ENCODE measurements at places on chromosomes 3 and 15.

- DNase-seq: no peak
Measured at GRCh38 chr3:32354362-32354778, 37.3 kb upstream of the CMTM7 start.

DNA sequence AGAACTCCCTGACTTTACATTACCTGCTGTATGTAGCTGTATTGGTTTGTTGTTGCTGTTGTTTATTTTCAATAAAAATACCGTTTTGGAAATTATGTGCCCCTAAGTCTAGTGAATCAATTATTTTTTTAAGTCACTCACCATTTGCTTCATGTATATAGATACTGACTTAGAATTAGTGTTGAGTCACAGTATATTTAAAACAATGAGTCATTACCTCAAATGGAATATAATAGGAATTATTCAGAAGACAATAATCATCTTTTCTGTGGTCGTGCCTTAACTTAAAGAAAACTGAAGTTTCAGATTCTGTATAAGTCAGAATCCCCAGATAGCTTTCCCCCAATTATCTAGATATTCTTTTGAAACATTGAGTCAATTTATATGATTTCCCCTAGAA lies 21.0 kb upstream of the ALDH1A2 start:
- no peak for DNase-seq

- DNase-seq: no peak
Measured at GRCh38 chr3:16885593-16886302, 993 bp downstream of the PLCL2 start.

- no peak for DNase-seq
Measured at GRCh38 chr3:16441371-16441875, 72.1 kb downstream of the RFTN1 start.

GRCh38 chr15:70306081-70306480 lies 208.4 kb upstream of the TLE3 start:
- no peak for DNase-seq

DNA sequence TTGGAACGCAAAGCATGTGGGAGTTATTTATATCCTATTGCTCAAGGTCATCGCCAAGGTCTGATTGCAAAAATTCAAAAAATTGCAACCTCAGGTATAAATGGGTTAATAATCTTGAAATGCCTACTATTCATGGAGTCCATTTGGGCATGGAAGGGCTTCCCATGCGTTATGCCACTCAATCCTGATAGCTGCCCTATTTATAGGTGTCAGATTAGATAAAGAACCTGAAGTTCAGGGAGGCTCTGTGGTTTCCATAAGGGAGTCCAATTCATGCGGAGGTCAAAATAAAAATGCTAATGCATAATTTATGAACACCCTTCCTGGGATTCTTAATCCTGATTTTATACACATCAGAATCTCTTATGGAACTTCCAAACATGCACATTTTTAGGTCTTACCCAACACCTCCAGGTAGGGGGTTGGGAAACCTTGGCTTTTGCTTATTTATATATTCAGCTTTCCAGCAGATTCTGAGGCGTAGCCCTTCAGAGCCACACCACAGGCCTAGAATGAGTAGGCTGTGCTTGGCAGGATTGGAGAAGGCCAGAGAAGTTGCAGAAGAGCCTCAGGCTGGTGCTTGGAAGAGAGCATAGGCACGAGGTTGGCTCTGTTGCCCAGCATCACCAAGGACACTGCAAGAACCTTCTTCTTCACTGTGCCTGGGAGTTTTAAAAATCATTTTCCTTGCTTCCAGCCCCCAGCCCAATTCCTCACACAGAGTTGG lies 324.4 kb upstream of the CFAP20DC start:
- DNase-seq: no peak

DNA sequence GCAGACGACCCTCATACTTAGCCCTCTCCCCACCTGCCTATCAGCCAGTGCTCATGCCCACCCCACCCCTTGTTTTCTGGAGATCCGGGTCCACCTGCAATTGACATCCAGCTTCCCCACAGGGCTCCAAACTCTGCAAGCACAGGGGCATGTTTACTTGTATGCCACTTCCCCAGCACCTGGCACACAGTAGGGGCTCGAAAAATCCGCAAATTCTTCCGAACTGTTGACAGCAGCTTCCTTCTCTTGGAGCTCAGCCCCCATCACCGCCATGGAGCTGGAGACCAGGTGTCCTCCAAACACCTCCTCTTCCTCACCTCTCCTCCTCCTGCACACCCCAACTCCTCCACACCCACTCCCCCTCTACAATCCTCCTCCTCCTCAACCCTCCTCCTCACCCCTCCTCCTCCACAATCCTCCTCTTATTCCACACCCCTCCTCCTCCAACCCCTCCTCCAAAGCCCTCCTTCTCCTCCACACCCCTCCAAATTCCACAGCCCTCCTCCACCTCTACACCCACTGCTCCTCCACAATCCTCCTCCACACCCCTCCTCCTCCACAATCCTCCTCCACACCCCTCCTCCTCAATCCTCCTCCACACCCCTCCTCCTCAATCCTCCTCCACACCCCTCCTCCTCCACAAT lies 70.4 kb upstream of the BLM start:
- DNase-seq: no peak

GRCh38 chr3:116048991-116049390 lies 396.3 kb downstream of the LSAMP start:
- DNase-seq: no peak

DNA sequence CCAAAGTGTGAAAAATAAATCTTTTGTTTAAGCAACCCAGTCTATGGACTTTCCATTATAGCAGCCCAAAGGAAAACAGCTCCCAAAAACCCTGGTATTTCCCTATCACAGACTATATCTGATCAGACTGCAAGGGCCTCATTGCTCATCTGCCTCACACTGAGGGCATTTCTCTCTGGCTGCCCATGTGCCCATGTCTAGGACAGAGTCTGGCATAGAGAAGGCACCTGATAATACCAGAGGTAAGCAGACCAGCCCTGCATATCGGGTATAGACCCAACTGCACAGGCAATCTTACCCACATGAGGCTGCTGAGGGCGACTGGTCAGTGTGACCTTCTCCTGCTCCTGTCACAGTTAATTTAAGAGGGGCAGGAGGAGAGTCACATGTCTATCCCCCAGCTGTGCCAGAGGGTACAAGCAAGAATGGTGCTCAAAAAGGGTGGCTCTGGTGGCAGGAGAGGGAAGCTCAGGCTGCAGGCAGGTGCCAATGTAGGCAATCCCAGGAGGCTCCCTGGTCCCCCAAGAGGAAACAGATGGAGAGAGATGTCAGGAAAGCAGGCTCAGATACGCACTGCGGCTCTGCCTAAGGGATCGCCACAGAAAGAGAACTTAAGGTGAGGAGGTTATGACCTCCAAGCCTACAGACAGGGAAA lies 3.1 kb downstream of the CSRNP1 start:
- no peak for DNase-seq

- DNase-seq: peak; percentile 64
Measured at GRCh38 chr3:36944641-36945270, at the start of gene TRANK1. Gene TRANK1, minus strand, starts transcription at chr3:36945054. Its CDS starts 245 bp downstream, at chr3:36944809.

GRCh38 chr3:513301-513700 lies 316.7 kb downstream of the CHL1 start:
- DNase-seq: no peak

DNA sequence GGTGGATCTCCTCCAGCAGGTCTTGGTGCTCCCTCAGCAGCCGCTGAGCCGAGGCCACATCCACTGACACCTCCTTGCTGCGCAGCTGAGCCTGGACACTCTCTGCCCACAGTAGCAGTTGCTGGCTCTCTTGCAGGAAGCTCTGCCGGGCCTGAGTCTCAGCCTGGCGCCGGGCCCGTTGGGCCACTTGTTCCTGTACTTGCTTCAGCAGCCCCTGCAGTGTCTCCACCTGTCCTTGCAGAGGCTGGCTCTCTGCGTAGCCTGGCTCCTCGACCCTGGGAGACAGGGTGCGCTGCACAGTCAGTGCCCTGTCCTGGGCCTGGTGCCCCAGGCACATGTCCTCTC lies 15.5 kb downstream of the SPTBN5 start:
- DNase-seq: no peak

GRCh38 chr3:37997342-37997741 lies 6.8 kb downstream of the VILL start:
- no peak for DNase-seq

- DNase-seq: no peak
Measured at GRCh38 chr15:39154227-39154638, 426.6 kb upstream of the THBS1 start.

DNA sequence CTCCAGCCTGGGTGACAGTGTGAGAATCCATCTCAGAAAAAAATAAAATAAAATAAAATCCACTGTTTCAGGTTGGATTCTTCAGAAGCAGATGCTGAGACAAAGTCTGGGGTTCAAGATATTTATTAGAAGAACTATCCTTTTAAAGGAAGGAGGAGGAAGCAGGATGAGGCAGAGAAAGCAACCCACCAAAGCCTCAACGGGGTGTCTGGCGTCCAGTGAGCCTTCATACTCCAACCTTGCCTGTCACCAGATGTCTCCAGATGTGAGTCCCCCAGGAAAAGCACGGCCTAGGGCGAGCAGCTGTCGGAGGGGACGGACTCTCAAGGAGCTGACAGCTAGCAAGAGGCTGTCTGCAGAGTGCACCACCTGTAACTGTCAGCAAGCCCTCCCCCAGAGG lies 37.3 kb downstream of the MB21D2 start:
- DNase-seq: no peak

DNA sequence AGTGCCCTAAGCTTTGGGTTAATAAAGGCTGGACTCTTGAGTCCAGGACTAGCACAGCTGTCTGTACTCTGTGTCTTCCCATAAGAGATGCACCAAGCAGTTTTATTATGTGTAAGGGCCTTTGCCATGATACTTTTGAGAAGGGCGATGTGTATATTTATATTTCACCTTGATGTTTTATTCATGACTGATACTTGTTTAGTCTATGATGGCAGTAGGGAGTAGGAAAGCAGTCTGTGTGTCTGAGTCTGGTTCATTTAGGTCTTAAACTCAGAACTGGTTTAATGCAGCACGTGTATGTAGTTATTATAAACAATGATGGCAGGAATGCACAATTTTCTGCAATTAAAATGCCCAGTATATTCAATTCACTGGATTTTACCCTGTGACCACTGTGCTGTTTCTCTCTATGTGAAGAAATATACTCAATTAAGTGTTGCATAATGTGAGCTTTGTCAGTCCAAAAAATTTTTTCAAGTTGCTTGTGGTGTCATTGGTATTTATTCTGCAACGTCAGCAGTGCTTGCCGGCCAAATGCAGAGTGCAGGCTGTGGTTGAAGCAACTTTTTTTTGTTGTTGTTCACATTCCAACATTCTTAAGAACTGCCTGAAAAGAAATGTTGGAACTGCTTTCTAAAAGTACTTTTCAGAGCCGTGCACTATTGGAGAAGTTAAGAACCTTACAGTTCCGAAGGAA lies 423.7 kb upstream of the SEMA6D start:
- DNase-seq: peak; percentile 50

- DNase-seq: no peak
Measured at GRCh38 chr15:67335534-67336222, 81.1 kb downstream of the IQCH start.

GRCh38 chr3:197736010-197736490 lies 654 bp downstream of the RUBCN start:
- DNase-seq: peak; percentile 17

DNA sequence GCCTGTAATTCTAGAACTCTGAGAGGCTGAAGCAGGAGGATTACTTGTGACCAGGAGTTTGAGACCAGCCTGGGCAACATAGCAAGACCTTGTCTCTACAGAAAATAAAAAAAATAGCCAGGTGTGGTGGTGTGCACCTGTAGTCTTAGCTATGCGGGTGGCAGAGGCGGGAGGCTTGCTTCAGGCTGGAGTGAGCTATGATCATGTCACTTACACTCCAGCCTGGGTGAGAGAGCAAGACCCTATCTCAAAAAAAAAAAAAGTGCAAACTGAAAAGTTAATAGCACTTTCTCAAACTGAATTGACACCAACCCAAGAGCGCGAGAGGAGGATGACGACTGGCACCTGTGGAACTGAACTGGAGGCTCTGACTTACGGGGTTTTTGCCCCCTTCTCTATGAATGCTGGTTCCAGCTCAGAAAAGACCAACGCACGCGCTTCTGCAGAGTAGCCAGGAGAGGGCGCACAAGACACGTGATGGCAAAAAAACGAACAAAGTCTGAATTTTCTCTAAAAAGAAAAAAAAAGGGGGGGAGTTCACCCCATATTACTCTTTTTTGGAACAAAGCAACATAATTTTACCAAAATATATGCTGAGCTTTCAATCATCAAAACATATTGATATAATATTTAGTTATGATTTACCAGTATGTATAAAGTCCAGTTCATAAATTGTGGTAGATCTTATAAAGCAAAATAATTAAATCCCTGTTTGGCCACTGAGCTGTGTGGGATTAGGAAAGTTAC lies 23.7 kb downstream of the CFAP92 start:
- DNase-seq: peak; percentile 50

GRCh38 chr3:46059432-46059831 lies 32.1 kb upstream of the XCR1 start:
- DNase-seq: no peak

- no peak for DNase-seq
Measured at GRCh38 chr3:33624756-33625155, 93.3 kb downstream of the CLASP2 start.

GRCh38 chr15:55897560-55898336 lies 95.7 kb downstream of the NEDD4 start:
- DNase-seq: peak; percentile 33

DNA sequence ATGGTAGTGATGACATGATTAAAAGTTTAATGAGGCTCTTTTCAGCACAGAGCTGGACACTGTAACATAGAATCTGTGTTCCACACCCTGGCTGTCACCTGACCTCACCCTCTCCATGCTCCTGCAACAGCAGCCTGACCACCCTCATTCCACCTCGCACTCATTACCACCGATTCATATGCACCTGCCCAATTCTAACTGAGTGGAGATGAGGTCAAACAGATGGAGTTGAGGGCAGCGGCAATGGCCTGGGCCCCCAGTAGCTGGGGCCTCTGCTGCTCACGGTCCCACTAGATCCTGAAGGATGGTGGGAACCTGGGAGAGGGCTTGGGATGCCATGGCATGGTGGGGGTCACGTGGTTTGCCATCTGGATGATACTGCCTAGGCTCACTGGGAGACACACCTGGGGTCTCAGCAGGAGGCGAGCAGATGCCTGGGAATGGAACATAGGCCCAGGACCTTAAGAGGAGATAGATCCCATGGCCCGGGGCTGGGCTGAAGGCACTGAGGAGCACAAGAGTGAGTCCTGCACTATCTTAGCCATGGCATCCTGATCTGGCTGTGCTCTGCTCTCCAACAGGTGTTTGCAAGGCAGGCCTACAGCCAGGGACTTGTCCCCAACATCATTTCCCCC lies 1.3 kb downstream of the SCN5A start:
- no peak for DNase-seq

DNA sequence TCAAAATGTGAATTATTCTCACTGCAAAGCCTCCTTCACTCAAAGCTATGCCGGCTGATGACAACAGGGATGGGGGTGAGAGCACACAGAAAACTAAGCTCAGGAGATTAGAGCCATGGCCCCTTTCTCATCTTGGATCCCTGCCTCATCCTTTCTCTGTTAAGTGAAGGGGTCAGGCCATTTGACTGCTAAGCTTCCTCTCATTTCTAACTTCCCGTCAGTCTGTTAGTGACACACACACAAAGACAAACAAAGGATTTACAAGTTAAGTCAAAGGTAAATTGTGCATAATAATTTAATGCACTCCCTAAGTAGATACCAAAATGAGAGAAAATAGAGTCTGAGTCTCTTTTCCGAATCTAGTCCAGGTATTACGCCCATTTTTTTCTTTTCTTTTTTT lies 1.2 kb downstream of the SS18L2 start:
- no peak for DNase-seq

Measured in body of pancreas (tissue), 4 donors.